ENCODE measurements at places on chromosomes 3 and 15. TPM values are rescaled to one million over a fixed set of nuclear protein-coding genes. Genes with fewer than 3 reads are reported as not detected.

Gene FBN1
- 243 TPM for polyA plus RNA-seq

Gene LTF
- not detected for polyA plus RNA-seq

DNA sequence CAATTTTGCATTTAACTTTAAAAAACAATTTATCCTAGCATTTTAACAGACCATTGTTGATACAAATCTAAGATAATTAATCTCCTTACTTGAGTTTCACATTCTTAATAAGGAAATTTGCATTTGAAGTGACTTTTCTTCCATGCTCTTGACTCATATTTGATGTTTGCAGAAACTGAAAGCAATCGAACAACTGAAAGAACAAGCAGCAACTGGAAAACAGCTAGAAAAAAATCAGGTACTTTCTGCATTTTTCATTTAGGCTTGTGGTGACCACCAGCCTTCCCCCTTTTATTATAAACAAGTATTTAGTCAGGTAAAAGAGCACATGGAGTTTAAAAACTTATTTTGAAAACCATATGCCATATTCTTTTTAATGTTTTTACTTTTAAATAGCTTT, 20.1 kb upstream of the SELENOT start:
- H3K36me3 ChIP-seq: peaks cover 10% of the 10 kb centered on the region
- no peak overlapping the region for H3K4me3 ChIP-seq
- no peaks in the 10 kb centered on the region for H3K27me3 ChIP-seq
- DNase-seq: no peak

Gene PRTG
- polyA plus RNA-seq: 0.90 TPM

DNA sequence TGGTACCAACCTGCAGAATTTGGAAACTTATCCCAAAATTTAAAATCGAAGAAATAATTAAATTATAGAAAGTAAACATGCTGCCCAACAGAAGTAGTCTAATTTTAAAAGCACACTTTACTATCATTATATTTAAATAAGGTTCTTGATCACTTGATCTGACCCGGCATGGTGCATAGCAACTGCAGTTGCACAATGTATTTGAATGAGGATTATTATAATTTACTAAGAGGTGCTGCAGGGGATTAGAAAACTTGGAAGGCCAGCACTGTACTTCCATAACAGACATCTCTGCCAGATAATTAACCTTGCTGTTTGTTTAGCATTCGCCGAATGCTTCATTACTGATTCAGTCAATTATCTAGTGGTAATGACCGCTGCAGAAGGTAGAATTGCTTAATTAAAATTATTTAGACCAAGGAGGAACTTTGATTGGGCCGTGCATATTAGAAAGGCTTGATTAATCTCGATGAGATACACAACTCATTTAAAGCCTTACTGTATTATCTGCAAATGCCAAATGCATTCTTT, 971.6 kb downstream of the ZPLD1 start:
- no peak overlapping the region for H3K27ac ChIP-seq
- DNase-seq: no peak
- H3K4me3 ChIP-seq: no peak overlapping the region
- H3K4me1 ChIP-seq: no peaks in the 10 kb centered on the region

All from fibroblast of lung (primary cell).